ENCODE measurements at places on chromosomes 4 and X.

- DNase-seq = no peak
Observed at GRCh38 chrX:109373468-109373867, 108.4 kb downstream of the GUCY2F start.

DNA sequence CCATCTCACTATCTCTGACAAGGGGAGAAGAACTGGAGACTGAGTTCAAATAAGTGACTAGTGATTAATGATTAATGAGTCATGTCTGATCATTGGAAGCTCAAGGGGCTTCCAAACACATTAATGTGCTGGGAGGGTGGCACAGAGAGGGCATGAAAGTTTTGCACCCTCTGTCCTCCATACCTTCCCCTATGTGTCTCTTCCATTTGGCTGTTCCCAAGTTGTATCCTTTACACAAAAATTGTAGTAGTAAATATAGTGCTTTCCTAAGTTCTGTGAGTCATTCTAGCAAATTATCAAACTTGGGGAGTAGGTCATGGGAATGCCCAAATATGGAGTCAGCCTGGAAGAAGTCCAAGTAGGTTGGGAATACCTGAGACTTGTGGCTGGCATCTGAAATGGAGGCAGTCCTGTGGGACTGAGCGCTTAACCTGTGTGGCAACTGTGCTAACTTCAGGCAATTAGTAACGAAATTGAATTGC, 4.1 kb upstream of the FAM200B start:
- DNase-seq = peak; percentile 91

- no peak for DNase-seq
Observed at GRCh38 chr4:113053883-113054282, 4.4 kb downstream of the ANK2 start.

GRCh38 chr4:73055241-73055897, 14.1 kb downstream of the COX18 start:
- no peak for DNase-seq

DNA sequence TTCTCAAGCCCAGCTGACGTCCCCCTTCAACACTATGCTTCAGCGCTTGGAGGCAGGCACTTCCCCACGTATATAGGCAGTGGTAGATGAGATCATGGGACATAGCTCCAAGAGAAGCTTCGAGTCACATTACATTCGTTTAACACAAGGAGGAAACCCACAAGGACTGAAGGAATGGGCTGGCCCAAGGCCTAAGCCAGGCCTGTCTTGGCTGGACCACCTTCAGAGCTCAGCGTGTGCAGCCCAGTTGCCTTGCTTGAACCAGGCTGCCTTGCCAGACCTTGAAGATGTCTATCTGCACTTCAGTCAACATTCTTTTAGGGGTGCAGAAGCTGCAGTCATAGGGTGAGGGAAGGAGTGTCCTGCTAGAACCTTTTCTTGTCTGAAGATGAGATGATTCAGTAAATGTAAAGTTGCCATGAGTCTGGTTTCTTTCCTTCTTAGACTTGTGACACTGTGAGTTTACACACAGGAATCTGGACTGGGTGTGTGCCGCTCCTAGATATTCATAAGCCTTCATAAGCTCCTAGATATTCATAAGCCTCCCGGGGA, 144.1 kb upstream of the RBPJ start:
- no peak for DNase-seq

DNA sequence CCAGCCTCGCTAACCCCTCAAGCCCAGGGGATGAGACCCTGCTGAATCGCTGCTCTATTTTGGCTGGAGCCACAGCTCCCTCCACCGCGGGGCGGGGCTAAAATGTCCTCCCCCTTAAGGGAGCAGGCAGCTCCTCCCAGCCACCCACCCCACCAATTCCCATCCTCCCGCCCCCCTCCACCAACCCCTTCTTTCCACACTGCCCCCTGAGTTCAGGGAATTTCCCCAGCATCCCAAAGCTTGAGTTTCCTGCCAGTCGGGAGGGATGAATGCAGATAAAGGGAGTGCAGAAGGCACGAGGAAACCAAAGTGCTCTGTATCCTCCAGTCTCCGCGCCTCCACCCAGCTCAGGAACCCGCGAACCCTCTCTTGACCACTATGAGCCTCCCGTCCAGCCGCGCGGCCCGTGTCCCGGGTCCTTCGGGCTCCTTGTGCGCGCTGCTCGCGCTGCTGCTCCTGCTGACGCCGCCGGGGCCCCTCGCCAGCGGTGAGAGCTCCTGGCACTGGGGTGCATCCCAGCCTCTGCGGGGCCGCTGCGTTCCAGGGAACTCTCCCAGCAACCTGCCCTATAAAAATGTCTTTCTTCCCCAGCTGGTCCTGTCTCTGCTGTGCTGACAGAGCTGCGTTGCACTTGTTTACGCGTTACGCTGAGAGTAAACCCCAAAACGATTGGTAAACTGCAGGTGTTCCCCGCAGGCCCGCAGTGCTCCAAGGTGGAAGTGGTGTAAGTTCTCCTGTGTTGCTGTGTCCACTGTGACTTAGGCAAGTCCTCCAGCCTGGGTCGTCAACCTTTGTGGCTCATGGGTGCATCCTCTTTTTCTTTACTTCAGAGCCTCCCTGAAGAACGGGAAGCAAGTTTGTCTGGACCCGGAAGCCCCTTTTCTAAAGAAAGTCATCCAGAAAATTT, at the start of gene CXCL6:
Gene CXCL6 (plus strand): TSS at position 306 of the 907 bp plus-strand sequence. CDS start 73 bp downstream, at position 379.
- no peak for DNase-seq

GRCh38 chrX:16807976-16808542, 21.8 kb downstream of the TXLNG start:
- no peak for DNase-seq

- peak; percentile 41 for DNase-seq
Observed at GRCh38 chr4:88522702-88523324, 763 bp downstream of the PYURF start.

GRCh38 chr4:125705681-125706080, 390.9 kb downstream of the FAT4 start:
- DNase-seq = no peak

- no peak for DNase-seq
Observed at GRCh38 chrX:44462850-44463249, 79.8 kb downstream of the FUNDC1 start.

DNA sequence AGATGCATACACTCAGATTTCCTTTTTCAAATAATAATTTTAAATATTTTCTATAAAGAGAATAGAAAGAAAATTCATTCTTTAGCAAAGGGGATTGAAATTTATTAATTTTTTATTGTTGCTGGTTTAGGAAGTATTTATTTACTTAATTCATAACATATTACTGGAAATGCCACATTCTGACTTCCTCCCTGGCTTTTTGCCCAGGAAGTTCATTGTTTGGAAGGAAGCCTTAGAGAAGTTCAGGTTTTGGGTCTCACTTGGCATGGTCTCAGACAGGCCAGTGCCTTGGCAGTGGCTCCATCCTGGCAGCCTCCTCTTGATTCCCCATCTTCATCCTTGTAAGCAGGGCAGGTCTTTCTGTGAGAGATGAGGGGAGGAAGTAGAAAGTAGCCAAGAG, 50.5 kb downstream of the IL15 start:
- DNase-seq = no peak

GRCh38 chr4:167868163-167868562, 224.2 kb upstream of the ANXA10 start:
- no peak for DNase-seq

Measured in Caki2 (cell line).